ENCODE measurements at places on chromosomes 5 and 9.

DNA sequence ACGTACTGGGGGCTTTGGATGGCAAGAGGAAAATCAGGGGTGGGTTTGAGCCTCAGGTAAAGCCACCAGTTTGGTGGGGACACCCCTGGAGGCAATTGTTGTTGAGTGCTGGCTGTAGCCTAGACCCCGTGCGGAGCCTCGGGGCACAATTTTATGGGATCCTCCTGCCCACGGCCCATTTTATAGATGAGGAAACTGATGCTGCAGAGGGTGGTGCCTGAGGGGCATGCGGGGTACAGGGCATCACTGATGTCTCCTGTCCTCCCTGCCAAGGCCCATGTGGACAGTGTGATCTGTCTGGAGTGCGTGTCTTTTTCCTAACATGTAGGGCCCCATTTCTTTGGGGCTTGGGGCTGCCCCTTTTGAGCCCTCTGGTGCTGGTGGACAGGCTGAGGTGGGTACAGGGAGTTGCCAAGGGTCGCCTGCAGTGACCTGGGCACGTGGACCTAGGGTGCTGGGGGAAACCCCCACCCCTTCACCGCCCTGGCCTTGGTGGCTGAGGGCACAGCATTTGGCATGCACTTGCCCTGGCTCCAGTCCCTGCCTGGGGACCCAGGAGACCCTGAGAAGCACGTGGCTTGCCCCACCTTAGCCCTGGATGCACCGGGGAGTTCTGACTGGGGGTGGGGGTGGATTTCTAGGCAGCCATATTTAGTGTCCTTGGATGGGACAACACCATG is 22.1 kb downstream of the WNK2 start:
- no peak for DNase-seq

DNA sequence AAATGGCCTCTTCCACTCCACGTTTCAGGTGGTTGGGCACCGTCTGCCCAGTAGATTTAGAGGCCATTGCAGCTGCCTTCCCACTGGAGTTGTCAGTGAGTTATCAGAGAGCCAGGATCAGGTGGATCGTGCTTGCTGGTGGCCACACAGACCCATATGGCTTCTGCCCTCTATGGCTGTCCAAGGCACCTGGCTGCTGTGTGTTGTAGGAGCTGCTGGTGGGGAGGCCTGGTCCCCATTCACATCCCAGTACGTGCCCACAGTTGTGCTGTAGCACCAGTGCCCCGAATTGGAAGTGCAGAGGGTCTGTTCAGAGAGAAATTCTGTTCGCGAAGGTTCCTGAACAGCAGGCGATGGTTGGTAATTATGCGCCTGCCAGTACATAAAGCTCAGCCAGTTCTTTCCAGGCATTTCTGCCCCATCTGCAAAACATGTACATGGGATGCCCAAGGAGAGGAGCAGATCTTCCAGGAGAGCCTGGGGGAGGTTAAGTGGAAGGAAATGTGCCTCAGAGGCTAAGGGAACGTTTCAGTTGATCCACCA is 41.1 kb downstream of the UBE2QL1 start:
- DNase-seq = no peak

DNA sequence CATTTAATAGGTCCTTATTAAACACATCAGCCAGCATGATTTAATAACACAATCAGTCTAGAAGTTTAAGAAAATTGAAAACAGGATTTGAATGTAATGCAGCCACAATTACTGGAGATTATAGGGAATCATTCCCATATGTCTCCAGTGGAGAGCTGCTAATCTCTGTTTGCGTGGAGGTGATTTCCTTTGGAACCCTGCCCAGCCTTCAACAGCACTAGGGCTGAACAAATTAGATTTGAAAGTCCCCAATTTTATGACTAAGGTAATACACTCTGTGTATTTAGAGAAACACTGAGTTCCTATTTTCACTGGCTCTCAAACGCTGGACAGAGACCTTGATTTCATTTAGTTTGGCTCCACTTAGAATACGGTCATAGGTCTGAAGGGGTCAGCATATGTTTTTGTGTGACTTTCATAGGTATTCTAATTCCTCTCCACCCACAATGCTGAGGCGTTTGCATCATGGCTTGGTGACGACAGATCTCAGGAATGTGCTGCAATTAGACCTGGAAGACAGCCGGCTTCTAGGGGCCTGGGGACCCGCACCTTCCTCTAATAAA is 508.3 kb downstream of the EBF1 start:
- no peak for DNase-seq

DNA sequence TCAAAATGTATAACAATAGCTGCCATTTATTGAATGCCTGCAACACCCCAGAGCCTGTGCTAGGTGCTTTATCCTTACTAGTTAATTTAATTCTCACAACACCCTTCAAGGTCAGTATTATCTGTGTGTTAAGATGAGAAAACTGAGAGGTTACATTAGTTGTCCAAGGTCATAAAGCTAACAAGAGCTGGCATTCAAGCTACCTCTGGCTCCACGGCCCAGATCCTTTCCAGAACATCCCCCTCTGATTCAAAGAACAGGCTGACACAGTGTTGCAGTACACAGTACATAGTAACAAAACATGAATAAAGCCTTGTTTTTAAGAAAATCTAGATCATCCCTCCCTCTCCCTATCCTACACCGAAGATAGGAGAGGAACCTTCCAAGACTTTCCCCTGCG is 9.4 kb upstream of the FRMPD1 start:
- no peak for DNase-seq

DNA sequence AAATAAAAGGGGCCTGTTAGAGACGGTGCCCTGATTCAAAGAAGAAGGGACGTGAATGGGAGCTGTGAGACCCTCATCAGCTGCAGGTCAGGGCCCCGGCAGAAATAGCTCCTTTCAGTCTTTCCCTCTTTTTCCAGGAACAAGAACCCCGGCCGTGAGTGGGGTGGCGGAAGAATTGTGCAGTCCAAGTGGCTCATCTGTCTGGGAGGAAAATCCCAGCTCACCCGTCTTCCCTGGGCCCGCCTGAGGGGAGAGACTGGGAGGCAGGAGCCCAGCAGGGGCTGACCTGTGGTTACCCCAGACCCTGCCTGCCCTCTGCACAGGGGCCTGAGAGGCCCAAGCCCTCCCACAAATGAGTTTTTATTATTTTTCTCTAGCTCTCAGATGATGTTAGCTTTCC is 24.8 kb upstream of the CSF1R start:
- no peak for DNase-seq

- DNase-seq = no peak
Measured at GRCh38 chr9:15239816-15240215, 67.2 kb downstream of the TTC39B start.
